ENCODE measurements at places on chromosomes 3 and 15. TPM values are rescaled to one million over a fixed set of nuclear protein-coding genes. Genes with fewer than 3 reads are reported as not detected.

Gene IMPG2
- total RNA-seq: 1.2 TPM

Gene OXSR1
- total RNA-seq: 30.6 TPM

Gene C3orf49
- total RNA-seq: not detected

Gene ATP10A
- 5.4 TPM for total RNA-seq

Gene MAP6D1
- 105 TPM for total RNA-seq

Gene RGMA
- total RNA-seq: 113 TPM

Gene ECE2
- total RNA-seq: 20.4 TPM

Gene RPP25
- 8.1 TPM for total RNA-seq

Gene SLC2A2
- not detected for total RNA-seq

Gene HPS3
- total RNA-seq: 19.2 TPM

Gene SLCO2A1
- total RNA-seq: 5.8 TPM

Gene ALDH1A3
- total RNA-seq: 9.4 TPM

Gene NR1I2
- 0.20 TPM for total RNA-seq

Gene GUCA1C
- not detected for total RNA-seq

Gene TNFAIP8L3
- total RNA-seq: 10.3 TPM

Gene ALG1L2
- not detected for total RNA-seq

Measured in dorsolateral prefrontal cortex (tissue), 122 donors.